Skin of body (tissue), 3 donors: ENCODE measurements at places on chromosomes 5 and 9.

DNA sequence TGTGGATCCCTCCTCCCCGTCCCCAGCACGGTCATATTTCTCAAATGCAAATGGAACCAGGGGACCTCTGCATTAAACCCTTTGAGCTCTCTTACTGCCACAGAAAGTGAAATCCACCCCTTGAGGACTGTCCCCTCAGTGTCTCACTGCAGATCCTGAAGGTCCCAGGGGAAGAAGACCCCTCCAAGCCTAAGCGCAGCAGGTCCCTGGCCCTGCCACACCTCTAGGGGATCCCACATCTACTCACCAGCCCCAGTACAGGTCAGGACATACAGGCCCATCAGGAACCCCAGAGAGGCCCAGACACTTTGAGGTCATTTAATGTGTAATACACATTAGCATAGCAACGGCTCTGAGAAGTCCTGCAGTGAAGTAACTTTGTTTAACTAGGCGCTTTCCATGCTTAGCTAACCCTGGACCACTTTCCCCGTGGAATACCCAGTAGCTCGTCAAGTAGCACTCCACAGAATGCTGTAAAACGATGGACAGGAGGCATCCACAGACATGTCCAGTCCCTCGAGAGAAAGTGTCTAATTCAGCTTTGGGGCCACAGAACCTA lies 54.7 kb upstream of the ALDH1B1 start:
- no peak for DNase-seq

DNA sequence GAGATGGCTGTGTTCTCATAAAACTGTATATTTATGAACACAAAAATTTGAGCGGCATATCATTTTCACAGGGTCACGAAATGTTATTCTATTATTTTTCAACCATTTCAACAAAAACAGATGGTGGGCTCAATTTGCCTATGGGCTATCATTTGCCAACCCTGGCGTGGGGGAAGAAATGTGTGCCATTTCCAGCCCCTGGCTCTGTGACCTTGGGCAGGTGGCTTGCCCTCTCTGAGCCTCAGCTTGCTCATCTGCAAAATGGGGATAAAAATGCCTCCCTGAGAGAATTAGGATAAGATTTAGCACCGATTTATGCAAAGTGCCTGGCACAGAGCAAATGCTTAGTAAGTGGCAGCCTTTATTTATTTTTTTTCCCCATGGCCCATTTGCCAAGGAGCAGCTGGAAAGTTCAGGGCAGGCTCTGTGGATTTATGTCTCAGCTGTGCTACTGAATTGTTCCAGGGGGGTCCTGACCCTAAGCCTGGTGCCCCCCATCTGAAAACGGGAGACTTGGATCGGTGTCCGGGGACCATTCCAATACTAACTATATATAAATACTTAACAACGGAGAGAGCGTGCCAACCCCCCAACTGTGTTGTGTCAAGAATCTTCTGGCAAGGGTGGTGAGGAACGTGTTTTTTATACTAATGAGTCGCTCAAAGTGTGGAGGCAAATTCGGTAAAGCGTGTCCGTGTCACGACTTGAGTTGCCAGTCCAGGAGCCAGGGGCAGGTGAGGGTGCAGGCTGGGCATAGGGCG lies 34.5 kb downstream of the HRH2 start:
- no peak for DNase-seq

DNA sequence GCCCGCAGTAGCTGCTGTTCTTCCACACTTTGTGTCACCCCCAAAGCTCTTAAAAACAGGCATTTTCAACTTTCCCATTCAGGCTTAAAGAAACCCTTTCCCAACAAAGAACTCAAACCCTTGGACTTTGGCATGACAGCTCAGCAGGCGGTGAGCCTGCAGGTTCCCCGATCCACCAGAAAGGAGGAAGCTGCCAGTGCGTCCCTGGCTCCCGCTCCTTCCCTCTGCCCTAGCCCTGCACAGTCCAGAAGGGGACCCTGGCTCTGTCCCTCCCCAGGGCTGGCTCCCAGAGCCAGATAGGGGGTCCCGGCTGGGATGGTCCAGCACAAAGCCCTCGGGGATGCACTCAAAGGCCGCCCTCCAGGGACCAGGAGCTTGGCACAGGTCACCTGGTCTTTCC lies 9.6 kb downstream of the SLC9A3 start:
- no peak for DNase-seq

DNA sequence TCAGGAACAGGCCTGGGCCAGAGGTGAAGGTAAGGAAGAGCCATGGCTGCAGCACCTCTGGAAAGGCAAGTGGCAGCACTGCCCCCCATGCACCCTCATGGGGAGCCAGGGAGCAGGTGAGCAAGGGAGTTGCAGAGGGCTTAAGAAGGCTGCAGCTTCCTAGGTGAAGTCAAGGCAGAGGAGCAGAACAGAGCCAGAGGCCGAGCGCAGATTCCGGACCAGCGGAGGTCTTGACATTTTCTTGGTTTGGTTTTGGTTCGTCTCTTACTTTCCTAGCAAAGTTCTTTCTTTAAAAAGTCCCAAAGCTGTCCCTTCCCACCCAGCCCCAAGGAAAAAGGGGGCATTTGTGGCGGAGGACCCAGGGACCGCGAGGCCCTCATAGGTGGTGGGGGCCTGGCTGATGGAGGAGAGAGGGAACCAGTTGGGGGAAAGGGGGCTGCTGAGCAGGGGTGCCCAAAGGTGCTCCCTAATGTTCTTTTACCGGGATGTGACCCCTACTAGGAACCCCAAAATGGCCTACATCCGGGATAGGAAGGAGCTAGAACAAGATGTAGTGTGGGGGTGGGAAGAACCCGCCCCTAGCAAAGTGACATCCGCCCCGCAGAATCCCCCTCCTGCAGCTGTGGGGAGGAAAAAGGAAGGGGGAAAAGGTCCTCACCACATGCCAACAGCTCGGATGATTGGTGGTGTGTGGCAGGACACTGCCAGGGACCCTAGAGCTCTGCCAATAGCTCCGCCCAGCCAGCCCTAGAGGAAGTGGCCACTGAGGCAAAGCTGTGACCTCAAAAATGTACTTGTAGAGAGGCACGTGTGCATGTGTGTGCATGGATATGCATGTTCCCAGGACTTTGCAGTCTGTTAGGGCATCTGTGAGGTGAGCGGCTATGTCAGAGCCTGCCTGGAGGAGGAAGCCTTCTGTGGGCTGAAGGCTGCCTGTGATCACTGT lies 914 bp upstream of the CD72 start:
- no peak for DNase-seq

GRCh38 chr9:128296340-128297220 lies 20.5 kb downstream of the SWI5 start:
- no peak for DNase-seq
